ENCODE measurements at places on chromosomes 7 and 10. TPM values are rescaled to one million over a fixed set of nuclear protein-coding genes. Genes with fewer than 3 reads are reported as not detected.
A peak's percentile ranks its signal among the peaks of the same experiment; 100 is the strongest.

- DNase-seq = no peak
- H3K27me3 ChIP-seq = no peaks in the 10 kb centered on the region
These were observed 210.6 kb downstream of the TPST1 start for GRCh38 chr7:66415659-66416265.

GRCh38 chr7:104207348-104207730 is 474 bp downstream of the ORC5 start:
- peak overlapping the region; percentile 91 for H3K4me3 ChIP-seq
- H3K27me3 ChIP-seq = no peaks in the 10 kb centered on the region
- H3K36me3 ChIP-seq = peaks cover 10% of the 10 kb centered on the region
- H3K27ac ChIP-seq = peak overlapping the region; percentile 90
- H3K4me1 ChIP-seq = peaks cover 21% of the 10 kb centered on the region

DNA sequence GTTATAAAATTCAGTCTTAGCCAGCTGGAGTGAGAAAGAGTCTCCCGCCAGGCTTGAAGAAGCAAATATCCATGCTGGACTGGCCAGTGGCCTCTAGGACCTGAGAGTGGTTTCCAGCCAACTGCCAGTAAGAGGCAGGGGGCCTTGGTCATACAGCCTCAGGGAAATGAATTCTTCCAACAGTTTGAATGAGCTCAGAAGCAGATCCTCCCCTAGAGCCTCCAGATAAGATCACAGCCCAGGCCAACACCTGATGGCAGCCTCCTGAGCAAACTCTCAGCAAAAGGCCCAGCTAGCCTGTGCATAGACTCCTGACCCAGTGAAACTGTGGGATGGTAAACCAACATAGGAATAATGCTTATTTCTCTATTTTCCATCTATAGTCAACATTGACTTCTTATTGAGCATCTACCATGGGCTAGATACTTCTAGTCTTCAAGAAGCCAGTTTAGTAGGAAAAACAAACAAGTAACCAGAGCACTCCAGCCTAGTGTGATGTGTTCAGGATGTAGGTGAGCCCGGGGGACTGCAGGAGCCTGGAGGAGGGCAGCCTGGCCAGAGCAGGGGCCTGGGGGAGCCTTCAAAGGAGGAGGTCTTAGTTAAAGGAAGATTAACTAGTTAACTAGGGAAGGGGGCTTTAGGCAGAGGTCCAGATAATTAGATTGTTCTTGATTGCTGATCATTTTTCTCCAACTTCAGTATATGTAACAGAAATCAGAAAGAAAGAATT is 115.4 kb upstream of the ADO start:
- DNase-seq = no peak
- peak overlapping the region; percentile 1 for H3K4me3 ChIP-seq

DNA sequence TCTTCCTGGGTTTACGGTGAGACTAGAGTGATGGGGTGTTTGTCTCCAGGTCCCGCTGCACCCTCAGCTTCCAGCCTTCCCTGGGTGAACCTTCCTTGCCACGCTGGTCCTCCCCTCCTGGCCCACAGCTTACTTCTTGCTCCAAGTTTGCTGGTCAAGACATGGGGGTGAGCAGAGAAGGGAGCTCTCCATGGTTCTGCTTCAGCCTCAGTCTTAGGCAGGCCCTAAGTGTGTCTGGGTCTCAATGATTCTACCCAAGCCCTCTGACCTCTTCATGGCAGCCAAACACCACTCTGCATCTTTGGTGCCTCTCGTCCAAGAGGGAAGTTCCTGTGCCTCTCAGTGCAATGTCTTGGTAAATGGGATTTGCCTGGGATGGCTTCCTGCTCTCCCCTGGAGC is 356.5 kb upstream of the KLF6 start:
- H3K4me3 ChIP-seq = no peak overlapping the region
- H3K36me3 ChIP-seq = peaks cover 38% of the 10 kb centered on the region
- no peak overlapping the region for H3K27ac ChIP-seq
- peaks cover 5% of the 10 kb centered on the region for H3K4me1 ChIP-seq

- no peak overlapping the region for H3K4me3 ChIP-seq
- H3K36me3 ChIP-seq = no peaks in the 10 kb centered on the region
- DNase-seq = no peak
- H3K27me3 ChIP-seq = peaks cover 3% of the 10 kb centered on the region
These were observed 202.1 kb downstream of the TNS3 start for GRCh38 chr7:47379629-47380324.

- H3K27ac ChIP-seq = no peak overlapping the region
- no peaks in the 10 kb centered on the region for H3K27me3 ChIP-seq
- no peak for DNase-seq
- H3K4me1 ChIP-seq = no peaks in the 10 kb centered on the region
- no peaks in the 10 kb centered on the region for H3K36me3 ChIP-seq
These were observed 234.2 kb downstream of the CDK14 start for GRCh38 chr7:90830308-90830707.

DNA sequence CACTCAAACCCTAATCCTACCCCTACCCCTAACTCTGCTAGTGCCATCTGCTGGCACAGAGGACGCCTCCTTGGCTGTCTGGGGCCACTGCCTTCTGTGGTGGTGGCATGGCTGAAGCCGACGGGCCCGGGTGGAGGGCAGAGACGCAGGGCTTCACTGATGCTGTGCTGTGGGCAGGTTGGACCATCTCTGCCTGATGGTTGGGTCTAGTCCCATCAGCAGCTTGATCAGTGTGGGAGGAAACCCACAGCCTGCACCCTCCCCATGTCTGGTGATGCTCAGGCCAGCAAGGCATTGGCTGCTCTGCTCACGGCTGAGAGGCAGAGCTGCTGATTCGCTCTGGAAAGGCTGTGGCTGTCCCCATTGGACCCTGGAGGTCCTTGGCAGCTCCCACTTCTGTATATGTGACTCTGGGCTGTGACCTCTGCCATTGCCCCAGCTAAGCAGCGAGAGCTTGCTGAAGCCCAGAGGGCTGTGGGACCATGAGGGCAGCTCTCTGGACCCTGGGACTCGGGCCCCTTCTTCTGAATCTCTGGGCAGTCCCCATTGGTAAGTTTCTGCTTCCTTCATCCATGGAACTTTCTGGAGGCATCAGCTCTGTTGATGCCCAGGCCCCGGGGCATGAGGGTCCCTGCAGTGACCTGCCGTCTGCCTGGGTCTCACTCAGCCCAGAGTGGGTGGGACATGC is at the start of gene SCART1:
Gene SCART1 (plus strand): TSS at position 430 of the 688 bp plus-strand sequence. CDS start 53 bp downstream, at position 483.
- no peak within 1 kb of the TSS for H3K27ac ChIP-seq
- H3K4me3 ChIP-seq = no peak within 1 kb of the TSS
- peaks cover 6% of the 10 kb centered on the region for H3K27me3 ChIP-seq
- no peak for DNase-seq
- H3K36me3 ChIP-seq = no peaks in the 10 kb centered on the region

DNA sequence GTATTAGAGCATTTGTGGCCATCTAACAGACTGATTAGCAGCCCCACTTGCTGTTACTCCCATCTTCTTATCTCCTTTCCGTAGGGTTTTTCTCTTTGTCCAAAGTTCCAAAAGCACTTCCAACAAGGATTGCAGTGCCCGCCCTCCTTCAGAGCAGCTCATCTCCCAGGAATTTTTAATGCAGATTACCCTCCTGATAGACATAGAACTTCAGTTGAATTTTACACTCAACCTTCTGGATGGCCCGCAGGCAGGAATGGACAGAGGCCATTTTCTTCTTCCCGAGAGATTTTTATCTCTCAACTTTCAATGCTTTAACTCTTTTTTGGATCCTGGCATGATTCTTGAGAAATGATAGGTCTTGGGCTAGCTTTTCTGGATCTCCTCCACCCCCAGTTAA is 23.3 kb downstream of the PRKG1 start:
- no peaks in the 10 kb centered on the region for H3K4me1 ChIP-seq
- DNase-seq = no peak
- H3K36me3 ChIP-seq = no peaks in the 10 kb centered on the region
- H3K27ac ChIP-seq = no peak overlapping the region
- no peaks in the 10 kb centered on the region for H3K27me3 ChIP-seq
- H3K4me3 ChIP-seq = no peak overlapping the region

DNA sequence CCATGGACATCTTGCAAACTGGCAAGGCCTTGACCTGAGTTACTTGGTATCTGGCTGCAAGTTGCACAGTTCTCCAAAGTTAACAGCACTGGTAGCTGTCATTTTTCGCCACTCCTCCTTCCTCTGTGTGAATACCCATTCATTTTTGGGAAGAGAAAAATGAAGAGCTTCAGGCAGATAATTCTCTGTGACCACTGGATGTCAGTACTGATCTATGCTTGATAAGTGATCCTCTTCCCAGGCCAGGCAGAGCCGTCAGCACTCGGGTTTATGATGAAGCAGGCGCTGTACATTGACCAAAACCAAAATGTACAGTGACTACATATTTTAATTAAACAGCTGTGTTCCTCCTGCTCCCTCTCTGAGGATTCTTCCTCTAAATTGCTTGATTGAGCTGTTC is 55.9 kb upstream of the PDZD8 start:
- DNase-seq = no peak
- no peak overlapping the region for H3K27ac ChIP-seq
- no peak overlapping the region for H3K4me3 ChIP-seq

DNA sequence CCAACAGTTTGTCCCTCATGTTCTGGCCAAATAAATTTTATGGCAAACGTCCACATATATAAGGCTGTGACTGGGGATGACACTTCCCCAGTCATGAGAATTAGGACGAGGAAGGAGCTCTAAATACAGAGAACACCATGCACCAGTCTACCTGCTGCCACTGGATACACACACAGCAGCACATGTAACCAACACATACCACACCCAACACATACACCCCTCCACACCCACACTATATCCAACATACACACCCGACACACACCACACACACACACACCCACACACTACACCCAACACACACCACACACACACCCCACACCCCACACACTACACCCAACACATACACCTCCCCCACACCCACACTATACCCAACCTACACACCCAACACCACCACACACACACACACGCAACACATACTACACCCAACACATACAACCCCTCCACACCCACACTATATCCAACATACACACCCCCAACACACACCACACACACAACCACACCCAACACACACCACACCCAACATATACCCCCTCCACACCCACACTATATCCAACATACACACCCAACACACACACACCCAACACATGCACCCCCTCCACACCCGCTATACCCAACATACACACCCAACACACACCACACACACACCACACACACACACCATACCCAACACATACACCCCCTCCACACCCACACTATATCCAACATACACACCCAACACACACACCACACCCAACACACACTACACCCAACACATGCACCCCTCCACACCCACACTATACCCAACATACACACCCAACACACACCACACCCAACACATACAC is 74.1 kb downstream of the HIPK2 start:
- no peaks in the 10 kb centered on the region for H3K36me3 ChIP-seq
- DNase-seq = no peak
- no peaks in the 10 kb centered on the region for H3K4me1 ChIP-seq
- no peak overlapping the region for H3K4me3 ChIP-seq
- H3K27me3 ChIP-seq = no peaks in the 10 kb centered on the region
- H3K27ac ChIP-seq = no peak overlapping the region

DNA sequence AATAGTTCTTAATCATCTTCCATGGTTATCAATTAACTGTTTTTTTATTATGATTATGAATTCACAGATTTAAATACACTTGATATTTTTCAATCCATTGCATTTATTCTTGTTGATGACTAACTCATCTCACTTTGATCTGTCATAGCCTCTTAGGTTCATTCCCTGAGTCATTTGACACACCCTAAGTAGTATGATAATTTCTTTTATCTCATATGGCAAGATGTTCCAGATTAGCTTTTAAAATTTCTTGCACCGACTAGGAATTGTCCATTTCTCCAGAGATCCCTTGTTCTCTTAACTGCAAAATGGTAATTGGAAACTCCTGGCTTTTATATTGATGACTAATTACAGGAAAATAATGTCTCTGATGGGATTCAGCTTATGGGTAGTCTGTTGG is 87.6 kb upstream of the CCDC6 start:
- H3K4me3 ChIP-seq = no peak overlapping the region
- peaks cover 16% of the 10 kb centered on the region for H3K27me3 ChIP-seq
- no peaks in the 10 kb centered on the region for H3K36me3 ChIP-seq
- DNase-seq = no peak

- peaks cover 4% of the 10 kb centered on the region for H3K4me1 ChIP-seq
- peaks cover 29% of the 10 kb centered on the region for H3K27me3 ChIP-seq
- DNase-seq = no peak
- H3K27ac ChIP-seq = no peak overlapping the region
- no peak overlapping the region for H3K4me3 ChIP-seq
- H3K36me3 ChIP-seq = no peaks in the 10 kb centered on the region
These were observed 306.9 kb downstream of the FRMD4A start for GRCh38 chr10:14023673-14024328.

GRCh38 chr7:11714676-11715075 is 117.3 kb downstream of the THSD7A start:
- no peaks in the 10 kb centered on the region for H3K36me3 ChIP-seq
- H3K27ac ChIP-seq = no peak overlapping the region
- no peak for DNase-seq
- H3K4me3 ChIP-seq = no peak overlapping the region
- no peaks in the 10 kb centered on the region for H3K27me3 ChIP-seq
- no peaks in the 10 kb centered on the region for H3K4me1 ChIP-seq

DNA sequence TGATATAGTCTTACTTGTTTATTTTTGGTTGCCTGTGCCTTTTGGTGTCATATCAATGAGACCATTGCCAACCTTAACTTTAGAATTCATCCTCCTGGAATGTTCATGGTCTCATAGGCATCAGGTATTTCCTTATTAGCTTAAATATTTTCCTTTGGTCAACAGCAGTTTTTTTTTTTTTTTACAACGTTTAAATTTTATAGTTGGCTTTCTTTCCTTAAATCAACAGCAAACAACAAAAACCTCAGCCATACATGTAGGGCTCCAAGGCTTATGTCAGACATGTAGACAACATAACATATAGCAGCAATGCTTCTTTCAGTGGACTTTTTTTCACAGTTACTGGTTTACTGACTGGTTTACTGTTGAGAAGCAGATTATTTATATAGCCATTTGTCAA is 22.7 kb downstream of the ENTPD7 start:
- peaks cover 12% of the 10 kb centered on the region for H3K4me1 ChIP-seq
- H3K36me3 ChIP-seq = peaks cover 5% of the 10 kb centered on the region
- H3K27me3 ChIP-seq = no peaks in the 10 kb centered on the region
- H3K4me3 ChIP-seq = no peak overlapping the region

The GTF2IRD1 gene
- total RNA-seq = 1.3 TPM

The ARID5B gene
- 25.4 TPM for total RNA-seq

The OLAH gene
- 0.45 TPM for total RNA-seq

The PNLIPRP3 gene
- total RNA-seq = not detected

The SPDYE16 gene
- total RNA-seq = 0.22 TPM

The SPOCK2 gene
- total RNA-seq = 371 TPM

The CCDC172 gene
- not detected for total RNA-seq

The UBTD1 gene
- 1.4 TPM for total RNA-seq

The MYL10 gene
- total RNA-seq = not detected

The SFRP5 gene
- 0.23 TPM for total RNA-seq

All from activated naive CD8-positive, alpha-beta T cell treated with anti-CD3 and anti-CD28 coated beads, Interleukin-2, amount 10 ng/mL, durations not matched to agents 7 days and 5 days (primary cell).